ENCODE measurements at places on chromosomes 5 and 9.
A peak's percentile ranks its signal among the peaks of the same experiment; 100 is the strongest.

DNA sequence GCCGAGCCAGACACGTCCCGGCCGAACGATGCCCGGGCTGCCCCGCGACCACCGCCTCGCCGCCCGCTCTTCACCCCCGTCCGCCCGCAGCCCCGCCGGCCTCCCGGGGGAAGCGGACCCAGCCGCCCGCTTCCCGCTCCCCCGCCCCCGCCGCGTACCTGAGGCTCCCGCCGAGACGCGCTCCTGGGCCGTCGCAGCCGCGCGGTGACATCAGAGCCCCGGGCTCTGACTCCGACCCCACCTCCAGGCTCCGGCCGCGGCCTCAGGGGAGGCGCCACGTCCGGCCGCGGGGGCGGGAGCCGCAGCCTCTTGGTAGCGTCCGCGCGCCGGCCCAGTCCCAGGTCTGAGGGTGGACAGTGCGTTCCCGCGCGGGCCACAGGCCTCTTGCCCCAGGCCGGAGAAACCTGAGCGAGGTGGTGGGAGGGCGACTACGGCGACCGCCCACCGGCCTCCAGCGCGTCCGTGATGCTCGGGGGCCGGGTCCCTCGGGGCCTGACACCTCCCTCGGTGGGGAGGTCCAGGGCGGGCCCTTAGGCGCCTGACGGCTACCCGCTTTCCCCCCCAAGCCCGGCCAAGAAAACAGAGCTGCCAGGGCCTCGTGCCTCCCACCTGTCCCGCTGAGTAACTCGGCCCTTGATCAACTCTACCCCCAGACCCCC is at the start of gene SHROOM1:
SHROOM1 (minus strand) TSS at position 212 of the 659 bp plus-strand sequence. CDS start 4,507 bp downstream, outside the sequence.
- peak; percentile 83 for DNase-seq

DNA sequence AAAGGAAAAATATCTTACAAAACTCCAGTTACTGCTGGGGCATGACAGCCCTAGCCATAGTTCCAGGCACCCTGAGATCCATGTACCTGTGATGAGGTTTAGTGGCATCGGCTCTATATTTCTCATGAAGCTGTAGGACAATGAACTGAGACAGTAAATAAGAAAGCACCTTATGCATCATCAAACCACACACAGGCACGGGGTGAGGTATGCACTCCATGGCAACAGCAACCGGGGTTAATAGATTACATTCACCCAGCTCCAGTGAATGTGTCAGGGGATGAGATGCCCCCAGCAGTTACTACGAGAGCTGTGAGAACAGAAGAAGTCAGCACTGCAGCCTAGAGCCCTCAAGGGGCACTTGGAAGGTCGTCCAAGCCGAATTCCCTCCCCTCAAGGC is 162.0 kb upstream of the S1PR3 start:
- no peak for DNase-seq

- DNase-seq: peak; percentile 79
These were observed 3.1 kb downstream of the IER5L start for GRCh38 chr9:129174724-129175514.

DNA sequence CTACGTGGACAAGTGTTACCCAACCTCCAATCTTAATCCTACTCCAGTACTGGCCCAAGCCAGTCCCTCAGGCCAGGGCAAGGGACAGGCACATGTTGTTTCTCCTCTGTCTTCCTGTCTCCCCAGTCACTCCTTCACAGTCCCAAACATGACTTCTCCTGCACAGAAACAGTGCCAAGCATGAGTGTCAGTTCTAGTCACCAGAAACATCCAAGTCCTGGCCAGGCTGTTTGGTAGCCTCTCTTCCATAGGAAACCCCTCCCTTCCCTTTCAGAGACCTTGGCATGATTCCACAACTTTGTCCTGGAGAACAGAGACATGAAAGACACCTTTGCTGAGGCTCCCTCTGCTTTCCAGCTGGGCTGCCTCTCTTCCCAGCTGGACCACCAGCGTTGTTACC is 56.2 kb upstream of the SLC2A8 start:
- DNase-seq: no peak

- DNase-seq: no peak
These were observed 184.4 kb downstream of the CWC27 start for GRCh38 chr5:64952951-64953673.

DNA sequence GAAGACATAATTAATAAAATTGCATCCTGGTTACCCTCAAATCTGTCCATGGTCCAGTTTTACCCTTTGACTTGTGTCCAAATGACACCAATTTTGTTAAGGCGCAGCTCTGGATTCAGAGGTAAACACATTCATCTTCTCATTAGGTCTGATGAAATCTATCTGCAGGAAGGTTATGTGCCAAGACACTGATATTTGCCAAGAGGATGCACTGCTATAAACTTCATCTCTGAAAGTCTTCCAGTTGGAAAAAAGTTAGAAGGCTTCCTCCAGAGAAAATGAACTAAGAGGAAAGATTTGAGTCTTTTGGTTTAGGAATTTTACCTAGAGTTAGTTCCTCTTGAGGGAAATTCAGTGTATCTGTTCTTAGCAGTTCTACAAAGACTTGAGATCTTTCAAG is 717.8 kb downstream of the DTWD2 start:
- no peak for DNase-seq

Measured in Peyer's patch (tissue), 4 donors.